ENCODE measurements at places on chromosomes 1 and 21.

GRCh38 chr1:26168410-26169197 is at the start of gene C1orf232:
Gene C1orf232 (minus strand): TSS chr1:26168963. CDS start chr1:26168499, 464 bp downstream.
- DNase-seq: no peak

DNA sequence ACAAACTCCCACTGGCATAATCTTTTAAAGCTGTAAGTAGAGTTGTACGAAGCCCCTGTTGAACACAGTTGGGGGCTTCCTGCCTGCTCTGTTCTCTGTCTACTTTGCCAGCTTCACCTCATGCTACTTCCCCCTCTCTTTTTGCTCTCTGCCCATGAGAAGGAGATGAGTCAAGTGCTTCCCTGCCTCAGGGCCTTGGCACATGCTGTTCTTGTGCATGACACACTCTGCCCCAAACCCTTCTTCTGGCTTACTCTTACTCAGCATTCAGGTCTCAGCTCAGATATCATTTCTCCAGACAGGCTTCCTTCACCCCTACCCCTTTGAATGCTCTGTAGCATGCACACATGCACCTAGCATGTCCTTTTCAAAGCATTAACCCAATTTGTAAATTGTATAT is 208.8 kb downstream of the FOXD2 start:
- no peak for DNase-seq

DNA sequence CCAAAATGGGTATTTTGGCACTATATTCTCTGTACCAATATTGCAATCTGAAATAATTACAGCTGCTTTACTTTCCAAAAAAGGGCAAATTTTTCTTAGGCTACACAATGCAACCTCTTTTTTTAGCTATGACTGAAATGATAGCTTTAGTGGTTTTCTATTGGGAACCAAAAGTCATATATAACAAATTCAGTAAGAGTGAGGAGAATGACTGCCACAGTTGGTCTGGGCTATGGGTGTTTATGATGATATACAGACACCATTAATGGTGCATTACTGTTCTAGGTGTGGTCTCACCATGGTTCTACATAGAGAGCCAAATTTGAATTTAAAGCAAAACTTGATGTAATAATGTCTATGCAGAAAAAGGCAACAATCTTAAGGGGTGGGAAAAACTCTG is 72.3 kb upstream of the PTBP2 start:
- no peak for DNase-seq

DNA sequence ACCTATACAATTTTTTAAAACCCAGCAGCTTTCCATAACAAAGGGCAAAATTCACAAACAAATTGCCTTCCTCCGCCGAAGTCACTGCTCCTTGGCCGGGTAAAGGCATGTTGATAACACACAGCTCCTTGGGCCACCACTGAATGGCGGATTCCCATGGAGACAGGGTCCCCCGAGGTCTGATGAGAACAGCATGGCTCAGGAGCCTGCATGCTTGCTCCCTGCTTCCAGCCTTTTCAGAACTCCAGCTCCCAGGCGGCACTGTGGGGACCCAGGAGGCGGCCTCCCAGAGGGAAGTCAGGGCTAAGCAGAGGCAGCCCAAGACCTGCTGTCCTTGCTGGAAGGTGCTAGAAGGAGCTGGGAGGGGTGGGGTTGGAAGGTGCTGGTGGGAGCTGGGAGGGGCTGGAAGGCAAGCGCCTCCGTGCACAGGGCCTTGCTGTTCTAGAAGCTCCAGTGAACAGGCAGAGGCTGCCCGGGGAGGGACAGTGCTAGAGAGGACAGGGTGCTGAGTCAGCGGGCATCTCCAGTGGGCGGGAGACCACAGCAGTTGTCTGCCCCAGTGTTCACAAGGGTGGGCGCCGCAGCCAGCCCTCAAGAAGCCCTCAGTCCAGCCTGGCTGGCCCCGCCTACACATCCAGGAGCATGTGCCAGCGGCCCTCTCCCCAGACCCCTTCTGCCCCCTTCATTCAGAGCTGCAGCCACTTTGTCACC is 35.1 kb downstream of the PRDM16 start:
- DNase-seq: no peak

- DNase-seq: no peak
These were observed 7.0 kb upstream of the POFUT2 start for GRCh38 chr21:45294509-45295291.

DNA sequence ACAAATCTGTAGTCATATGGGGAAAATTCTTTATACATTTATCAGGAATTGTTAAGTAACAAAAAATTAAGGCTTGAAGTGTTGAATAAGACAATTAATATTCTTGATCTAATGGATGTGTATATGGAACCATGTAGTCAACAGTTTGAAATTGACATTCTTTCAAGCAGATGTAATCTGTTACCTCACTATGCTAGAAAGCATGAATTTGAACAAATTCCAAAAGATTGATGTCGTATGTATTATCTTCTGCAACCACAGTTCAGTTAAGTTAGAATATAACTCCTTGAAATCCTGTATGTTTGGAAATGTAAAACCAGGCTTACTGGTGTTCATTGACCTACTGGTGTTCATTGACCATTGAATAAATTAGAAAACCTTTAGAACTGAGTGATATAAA is 16.1 kb downstream of the CCDC18 start:
- no peak for DNase-seq

- no peak for DNase-seq
These were observed 1.8 kb downstream of the AURKAIP1 start for GRCh38 chr1:1373051-1373814.

DNA sequence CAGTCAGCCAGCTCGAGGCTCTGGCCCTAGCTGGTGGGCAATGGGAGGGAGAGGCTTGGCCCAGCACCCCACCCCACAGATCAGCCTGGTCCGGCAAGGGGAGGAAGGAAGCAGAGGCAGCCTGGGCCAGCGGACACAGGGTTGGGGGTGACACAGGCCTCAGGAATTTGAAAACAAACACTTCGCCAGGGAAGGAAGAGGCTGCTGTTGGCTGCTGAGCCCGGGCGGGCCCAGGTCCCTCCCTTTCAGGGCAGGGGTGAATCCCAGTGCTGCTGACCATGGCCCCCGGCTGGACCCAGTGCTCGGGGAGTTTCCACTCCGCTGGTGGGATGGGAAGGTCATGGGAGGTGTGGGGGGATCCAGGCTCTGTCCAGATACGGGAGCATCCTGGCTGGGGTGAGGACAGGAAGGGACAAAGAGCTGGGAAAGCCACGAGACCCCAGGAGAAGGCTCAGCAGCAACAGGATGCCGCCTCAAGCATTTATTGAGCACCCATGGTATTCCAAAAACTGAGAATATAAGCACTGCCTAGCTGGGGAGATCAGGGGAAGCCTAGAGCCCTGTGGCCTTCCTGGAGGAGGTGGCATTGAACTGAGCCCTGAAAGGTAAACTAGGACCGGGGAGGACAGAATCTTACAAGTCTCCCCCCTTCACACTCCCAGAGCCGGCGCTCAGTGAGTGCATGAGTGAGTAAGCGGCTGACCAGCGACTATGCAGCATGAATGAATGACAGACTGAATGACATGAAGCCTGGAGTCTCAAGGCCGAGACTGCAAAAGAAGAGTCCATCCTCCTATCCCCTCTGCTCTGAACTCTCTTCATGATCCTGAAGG is 26.2 kb upstream of the EPHA2 start:
- DNase-seq: no peak

- no peak for DNase-seq
These were observed 23.4 kb downstream of the CELF3 start for GRCh38 chr1:151693057-151693651.

GRCh38 chr1:198649968-198650338 is 11.1 kb downstream of the PTPRC start:
- DNase-seq: no peak

- DNase-seq: no peak
These were observed 32.2 kb upstream of the SAMD13 start for GRCh38 chr1:84269306-84269705.

- no peak for DNase-seq
These were observed 37.8 kb upstream of the S1PR1 start for GRCh38 chr1:101198842-101199636.

DNA sequence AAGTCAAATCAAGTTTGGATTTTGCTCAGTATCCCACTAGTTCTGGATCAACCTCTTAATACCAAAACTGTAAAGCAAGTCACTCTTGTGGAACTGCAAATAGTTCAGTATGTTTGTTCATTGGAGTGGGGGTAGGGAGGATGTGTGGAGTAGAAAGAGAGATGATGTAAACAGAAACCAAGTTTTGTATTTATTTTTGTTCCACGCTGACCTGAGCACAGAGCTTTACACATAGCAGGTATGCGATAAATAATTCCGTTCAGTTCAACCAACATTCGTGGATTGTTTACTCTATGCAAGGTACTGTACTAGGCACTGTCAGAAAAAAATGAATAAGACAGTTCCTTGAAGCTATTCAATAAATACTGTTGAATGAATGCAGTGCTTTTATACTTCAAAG is 4.5 kb upstream of the ZNF644 start:
- no peak for DNase-seq

DNA sequence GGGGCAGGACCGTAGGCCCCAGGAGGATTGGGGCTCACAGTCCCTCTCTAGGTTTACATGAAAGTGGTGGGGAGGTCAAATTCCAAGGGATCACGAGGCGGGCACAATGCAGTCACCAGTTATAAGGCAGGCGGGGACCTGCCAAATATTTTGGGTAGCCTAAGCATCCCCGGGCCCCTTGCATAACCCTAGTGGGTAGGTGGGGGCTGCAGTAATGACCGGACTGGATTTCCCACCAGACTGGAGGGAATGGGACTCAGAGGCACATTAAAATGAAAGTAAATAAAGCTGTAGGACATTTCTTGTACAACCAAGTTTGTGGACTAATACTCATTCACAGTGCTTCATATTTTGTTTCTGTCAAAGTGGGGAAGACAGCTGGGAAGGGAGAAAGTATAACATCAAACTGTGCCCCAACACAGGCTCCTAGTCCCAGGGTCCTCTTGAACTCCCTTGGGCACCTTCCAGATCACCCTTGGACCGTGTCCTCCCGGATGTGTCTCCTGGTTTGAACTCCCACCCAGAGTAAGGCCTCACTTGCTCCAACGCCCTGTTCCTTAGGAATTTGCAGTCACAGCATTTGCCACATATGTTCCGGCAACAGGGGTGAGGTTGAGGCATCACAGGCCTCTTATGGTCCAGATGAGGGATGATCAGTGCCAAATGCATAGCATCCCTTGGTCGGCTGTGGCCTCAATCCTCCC is 28.4 kb upstream of the KIAA0040 start:
- DNase-seq: no peak

DNA sequence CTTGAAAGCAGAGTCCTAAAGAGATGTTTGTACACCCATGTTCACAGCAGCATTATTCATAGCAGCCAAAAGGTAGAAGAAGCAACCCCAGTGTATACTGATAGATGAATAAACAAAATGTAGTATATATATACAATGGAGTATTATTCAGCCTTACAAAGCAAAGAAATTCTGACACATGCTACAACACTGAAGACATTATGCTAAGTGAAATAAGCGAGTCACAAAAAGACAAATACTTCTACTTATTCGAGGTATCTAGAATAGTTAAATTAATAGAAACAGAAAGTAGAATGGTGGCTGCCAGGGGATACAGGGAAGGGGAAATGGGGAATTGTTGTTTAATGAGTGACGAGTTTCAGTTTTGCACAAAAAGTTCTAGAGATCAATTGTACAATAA is 23.5 kb downstream of the COP1 start:
- no peak for DNase-seq

DNA sequence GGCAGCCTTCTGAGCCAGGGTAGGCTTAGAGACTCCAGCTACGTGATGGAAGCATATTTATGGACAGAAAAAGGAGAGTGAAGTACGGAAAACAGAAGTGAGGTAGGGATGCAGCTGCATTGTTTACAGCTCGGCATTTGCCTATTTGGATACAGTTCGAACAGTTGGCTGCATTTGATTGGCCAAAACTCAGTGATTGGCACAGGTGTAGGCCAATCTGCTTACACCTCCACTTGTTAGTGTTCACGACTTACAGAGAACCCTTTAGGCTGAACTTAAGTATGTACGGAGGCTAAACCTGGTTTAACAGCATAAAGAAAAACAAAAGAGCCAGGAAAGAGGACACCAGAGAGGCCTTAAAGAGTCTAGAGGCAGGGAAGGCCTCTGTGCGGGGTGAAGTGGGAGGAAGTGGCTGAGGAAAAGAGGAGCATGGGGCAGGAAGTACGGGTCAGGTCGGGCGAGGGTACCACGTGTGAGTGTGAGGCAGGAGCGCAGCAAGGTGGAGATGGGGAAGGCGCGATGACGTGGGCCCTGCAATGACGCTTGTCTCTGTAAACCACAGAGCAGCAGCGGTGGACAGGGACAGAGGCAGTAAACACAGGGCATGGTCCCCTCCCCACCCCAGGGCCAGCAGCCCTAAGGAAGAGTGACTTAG is 32.0 kb downstream of the RSPH1 start:
- DNase-seq: peak; percentile 53

DNA sequence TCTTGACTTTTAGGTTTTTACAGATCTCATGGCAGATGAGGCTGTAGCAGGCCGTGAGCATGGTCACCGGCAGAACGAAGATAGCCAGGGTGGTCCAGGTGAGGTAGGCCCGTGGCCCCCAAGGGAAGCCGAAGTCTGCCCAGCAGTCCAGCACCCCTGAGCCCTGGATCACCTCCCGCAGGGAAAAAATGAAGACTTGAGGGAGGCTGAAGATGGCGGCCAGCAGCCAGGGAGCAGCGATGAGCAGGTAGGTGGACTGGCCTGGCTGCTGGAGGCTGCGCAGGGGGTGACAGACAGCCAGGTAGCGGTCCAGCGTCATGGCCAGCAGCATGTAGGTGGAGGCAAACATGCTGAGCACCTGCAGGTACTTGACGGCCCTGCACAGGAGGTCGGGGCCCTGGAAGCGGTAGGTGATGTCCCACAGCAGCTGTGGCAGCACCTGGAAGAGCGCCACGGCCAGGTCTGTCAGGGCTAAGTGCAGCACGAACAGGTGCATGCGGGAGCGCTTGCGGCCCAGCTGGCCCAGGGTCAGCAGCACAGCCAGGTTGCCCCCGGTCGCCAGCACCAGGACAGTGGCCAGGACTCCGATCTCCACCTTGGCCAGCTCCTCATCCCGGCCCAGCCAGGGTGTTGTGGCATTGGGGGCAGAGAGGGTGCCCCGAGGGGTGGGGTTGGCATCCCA is 856 bp downstream of the AVPR1B start:
- DNase-seq: no peak

GRCh38 chr1:24481101-24481500 is 21.5 kb upstream of the RCAN3 start:
- DNase-seq: no peak

DNA sequence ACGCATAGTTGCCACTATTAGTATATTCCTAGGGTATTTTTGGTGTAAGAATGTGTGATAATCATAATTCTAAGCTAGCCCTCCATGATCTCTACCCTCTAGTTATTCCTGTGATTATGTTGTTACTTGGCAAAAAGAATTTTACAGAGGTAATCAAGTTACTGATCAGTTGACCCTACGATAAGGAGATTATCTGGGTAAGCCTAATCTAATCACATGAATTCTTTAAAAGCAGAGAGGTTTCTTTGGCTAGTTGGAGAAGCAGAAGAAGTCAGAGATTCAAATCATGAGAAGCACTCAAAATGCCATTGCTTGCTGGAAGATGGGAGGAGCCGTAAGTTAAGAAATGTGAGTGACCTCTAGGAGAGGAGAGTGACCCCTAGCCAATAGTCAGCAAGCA is 72.7 kb downstream of the RPE65 start:
- no peak for DNase-seq
